ENCODE measurements at places on chromosomes 7 and 10.

GRCh38 chr10:24950439-24950838, 2.0 kb downstream of the PRTFDC1 start:
- DNase-seq: no peak

DNA sequence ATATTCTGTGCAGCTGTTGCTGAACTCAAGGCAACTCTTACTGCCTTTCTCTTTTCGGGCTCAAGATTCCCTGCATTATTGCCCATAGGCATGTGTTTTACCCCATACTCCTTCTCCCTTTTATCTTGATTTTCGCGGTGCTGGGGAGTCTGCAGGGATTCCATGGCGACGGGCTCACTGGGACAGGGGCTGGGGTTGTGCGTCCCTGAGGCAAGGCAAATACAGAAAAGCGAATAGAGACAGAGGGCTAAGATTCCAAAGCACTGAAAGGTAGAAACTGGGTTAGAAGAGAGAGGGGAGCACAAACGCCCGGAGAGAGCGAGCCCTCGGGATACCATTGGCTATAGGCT, 519 bp upstream of the RPP38 start:
- no peak for DNase-seq

GRCh38 chr10:52770904-52771303, 1.7 kb downstream of the MBL2 start:
- DNase-seq: no peak

DNA sequence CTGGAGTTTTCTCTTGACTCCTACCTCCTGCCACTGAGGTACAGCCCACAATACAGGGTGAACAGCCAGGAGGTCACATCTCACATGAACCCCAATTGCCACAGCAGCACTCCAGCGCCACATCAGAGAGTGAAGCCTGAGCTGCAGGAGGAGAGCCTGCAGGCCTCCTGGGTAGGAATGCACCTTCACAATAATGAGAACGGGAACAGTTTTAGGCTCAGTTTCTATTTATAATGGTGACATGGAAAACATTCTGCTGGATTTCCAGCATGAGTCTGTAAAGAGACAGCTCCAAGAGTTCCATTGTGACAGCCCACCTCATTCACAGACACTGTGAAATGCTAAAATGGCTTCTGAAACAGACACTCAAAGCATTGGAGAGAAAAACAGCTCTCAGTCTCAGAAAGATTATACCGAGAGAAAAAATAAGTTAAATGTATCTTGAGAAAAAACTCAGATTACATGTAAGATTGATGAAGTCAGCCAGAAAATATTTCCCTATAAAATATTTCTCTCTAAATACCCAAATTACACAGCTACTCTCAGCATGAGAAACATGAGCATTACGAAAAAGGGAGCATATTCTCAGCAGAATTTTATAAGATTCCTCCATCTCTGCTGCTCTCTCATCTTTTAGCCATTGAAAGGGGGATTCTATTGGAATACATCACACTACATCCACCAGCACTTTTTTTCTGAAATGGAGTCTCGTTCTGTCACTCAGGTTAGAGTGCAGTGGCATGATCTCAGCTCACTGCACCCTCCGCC, 11.3 kb downstream of the ZNF680 start:
- no peak for DNase-seq
